ENCODE measurements at places on chromosomes 2 and 18.

GRCh38 chr18:61901323-61901986 lies 8.6 kb upstream of the RNF152 start:
- peak; percentile 43 for DNase-seq

DNA sequence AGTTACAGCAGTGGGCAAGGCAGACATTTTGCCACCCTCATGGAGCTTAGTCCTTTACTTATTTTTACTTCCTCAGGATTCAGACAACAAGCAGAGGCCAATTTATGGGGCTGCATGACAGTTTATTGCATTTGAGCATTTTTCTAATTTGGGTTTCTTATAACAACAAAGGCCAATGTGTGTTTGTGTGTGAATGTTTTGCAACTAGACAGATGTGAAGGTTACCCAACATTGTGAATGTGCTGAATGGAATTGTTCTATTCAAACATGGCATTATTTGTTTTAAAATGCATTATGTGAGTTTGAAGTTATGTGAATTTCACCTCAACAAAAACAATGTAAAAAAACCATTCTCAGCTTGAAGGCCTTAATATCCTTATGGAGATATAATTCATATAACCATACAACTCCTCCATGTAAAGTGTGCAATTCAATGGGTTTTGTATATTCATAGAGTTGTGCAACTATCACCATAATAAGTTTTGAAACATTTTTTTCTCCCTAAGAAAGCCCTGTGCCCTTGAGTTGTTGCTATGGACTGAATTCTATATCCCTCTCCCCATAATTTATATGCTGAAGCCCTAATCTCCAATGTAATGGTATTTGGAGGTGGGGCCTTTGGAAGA lies 57.3 kb downstream of the CCDC195 start:
- DNase-seq = no peak

GRCh38 chr2:118794546-118794945 lies 52.9 kb downstream of the EN1 start:
- no peak for DNase-seq

GRCh38 chr18:55585065-55585919 lies 2.7 kb downstream of the TCF4 start:
- DNase-seq = no peak

DNA sequence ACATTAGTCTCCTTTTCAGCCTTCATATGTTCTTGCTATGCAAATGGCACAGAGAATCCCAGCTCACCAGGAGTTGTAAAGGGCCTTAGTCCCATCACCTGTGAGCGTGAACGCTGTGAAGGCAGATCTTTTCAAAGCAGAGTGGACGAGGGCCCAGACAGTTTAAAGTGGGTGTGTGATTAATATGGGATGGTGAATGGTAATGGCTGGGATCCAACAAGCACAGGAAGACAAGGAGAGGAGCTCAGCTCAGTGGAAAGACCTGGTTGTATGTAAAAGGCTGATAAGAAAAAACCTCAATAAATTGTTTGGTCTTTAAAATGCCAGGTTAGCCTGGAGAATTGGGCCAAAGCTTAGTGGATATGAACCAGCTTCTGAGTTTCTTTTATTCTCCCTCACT lies 326.2 kb downstream of the NYAP2 start:
- DNase-seq = no peak
